ENCODE measurements at places on chromosomes 7 and 10. TPM values are rescaled to one million over a fixed set of nuclear protein-coding genes. Genes with fewer than 3 reads are reported as not detected.

COL28A1 gene
- total RNA-seq, result 4.2 TPM

DNA sequence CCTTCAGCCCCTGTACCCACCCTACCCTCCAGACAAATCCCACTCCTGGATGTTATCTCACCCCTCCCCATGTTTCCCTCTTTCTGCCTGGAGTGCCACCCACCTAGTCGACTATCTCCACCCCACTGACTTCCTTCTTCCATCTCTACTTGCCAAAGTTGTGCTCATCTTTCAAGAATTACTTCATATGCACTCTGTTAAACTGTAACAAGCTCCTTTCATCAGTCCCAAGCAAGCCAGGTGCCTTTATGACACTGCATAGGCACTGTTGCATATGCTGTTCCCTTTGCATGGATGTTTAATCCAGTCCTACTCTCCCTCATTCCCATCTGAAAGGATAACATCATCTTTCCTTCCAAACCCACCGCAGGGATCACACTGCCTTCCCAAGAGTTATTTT is 8.9 kb upstream of the CDK1 start:
- H3K4me1 ChIP-seq, result no peaks in the 10 kb centered on the region
- H3K27me3 ChIP-seq, result no peaks in the 10 kb centered on the region
- no peak overlapping the region for H3K4me3 ChIP-seq
- DNase-seq, result no peak
- H3K27ac ChIP-seq, result no peak overlapping the region

DNA sequence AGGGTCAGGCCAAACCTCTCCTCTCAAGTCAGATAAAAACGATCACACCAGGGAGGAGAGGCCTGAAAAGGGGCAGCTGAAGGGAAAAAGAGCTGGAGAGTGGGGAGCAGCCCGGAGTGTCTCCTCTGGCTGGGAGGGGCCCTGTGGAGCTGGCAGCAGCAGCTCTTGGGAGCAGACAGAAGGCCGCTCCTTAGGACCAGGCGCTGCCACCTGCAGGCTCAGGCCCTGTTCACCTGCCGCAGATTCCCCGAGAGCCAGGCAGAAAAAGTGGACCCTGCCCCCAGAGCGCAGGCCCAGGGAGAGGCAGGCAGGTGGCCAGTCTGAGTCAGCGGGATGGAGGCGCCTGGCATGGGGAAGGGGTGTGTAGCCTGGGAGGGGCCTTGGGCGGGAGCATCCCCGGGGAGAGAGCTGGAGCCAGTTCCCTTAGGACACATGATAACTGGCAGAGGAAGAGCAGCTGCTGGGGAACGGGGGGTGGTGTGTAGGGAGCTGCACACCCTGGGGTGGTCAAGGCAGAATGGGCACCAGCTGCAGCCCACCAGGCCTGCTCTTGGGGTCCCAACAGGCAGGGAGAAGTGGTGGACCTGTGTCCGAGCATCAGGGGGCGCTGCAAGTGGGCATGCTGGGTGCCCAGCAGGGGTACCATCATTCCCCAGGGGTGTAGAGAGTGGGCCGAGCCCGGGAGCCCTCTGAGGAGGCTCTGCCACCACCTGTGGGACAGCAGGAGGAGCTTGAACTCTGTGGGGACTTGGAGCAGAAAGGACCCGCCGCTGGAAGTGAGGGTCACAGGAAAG is 177.2 kb upstream of the RHEB start:
- H3K36me3 ChIP-seq, result no peaks in the 10 kb centered on the region
- H3K27ac ChIP-seq, result peak overlapping the region; percentile 76
- peaks cover 13% of the 10 kb centered on the region for H3K4me1 ChIP-seq
- DNase-seq, result peak; percentile 41

DNA sequence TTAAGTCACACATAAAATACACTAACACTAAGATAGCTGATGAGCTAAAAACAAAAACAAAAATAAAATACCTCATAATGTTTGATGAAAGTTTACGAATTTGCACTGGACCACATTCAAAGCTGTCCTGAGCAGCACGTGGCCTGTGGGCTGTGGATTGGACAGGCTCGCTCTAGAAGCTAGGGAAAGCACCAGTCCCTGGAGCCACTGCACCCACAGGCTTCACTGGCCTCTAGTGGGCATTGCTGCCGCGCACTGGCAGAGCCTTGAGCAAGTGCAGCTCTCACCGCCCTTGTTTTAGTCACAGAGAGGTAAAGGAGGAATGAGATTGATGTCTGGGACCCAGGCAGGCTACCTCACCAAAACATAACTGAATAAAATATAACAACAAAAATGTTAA is 67.6 kb downstream of the PAX2 start:
- DNase-seq, result no peak
- no peaks in the 10 kb centered on the region for H3K4me1 ChIP-seq
- H3K27ac ChIP-seq, result no peak overlapping the region
- peaks cover 3% of the 10 kb centered on the region for H3K27me3 ChIP-seq

DNA sequence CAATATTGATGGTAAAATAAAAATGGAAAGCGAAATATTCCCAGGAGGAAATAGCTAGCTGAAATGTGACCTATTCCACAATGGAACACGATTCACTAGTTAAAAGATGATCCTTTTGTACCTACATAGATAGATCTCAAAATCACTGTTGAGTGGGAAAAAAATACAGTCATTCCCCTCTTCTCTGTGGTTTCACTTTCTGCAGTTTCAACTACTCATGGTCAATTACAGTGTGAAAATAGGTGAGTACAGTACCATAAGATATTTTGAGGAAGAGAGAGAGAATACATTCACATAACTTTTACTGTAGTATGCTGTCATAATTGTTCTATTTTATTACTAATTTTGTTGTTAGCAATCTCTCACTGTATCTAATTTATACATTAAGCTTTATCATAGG is 56.0 kb upstream of the COL13A1 start:
- DNase-seq, result no peak
- H3K27me3 ChIP-seq, result no peaks in the 10 kb centered on the region
- H3K27ac ChIP-seq, result no peak overlapping the region
- H3K4me3 ChIP-seq, result no peak overlapping the region
- H3K36me3 ChIP-seq, result no peaks in the 10 kb centered on the region

- H3K36me3 ChIP-seq, result no peaks in the 10 kb centered on the region
- DNase-seq, result peak; percentile 65
- H3K27ac ChIP-seq, result no peak overlapping the region
- no peak overlapping the region for H3K4me3 ChIP-seq
- H3K27me3 ChIP-seq, result no peaks in the 10 kb centered on the region
These were observed 105.1 kb upstream of the SORCS1 start for GRCh38 chr10:107269626-107270025.

DNA sequence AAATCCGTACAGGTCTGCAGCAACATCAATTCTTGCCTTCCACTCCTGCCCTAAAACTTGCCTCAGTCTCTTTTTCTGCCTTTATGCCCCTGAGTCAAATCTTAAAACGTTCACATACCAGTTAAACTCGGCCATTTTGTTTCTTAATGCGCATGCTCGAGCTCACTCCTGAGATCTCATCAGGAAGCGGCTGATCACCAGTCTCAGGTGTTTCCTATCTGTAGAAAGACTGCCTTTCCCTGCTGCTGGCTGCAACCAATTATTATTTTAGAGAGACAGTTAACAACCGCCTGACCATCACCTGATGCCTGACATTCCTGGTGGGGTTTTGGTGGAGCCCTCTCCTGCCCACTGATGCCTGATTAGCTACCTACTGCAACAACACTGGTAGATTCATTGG is 70.2 kb upstream of the TMEM140 start:
- no peak overlapping the region for H3K27ac ChIP-seq
- H3K27me3 ChIP-seq, result no peaks in the 10 kb centered on the region
- H3K36me3 ChIP-seq, result no peaks in the 10 kb centered on the region
- DNase-seq, result no peak
- H3K4me1 ChIP-seq, result peaks cover 1% of the 10 kb centered on the region

- DNase-seq, result peak; percentile 66
- H3K27ac ChIP-seq, result peak overlapping the region; percentile 99
- H3K27me3 ChIP-seq, result no peaks in the 10 kb centered on the region
These were observed 25.5 kb downstream of the GTF2IRD1 start for GRCh38 chr7:74479066-74479781.

DNA sequence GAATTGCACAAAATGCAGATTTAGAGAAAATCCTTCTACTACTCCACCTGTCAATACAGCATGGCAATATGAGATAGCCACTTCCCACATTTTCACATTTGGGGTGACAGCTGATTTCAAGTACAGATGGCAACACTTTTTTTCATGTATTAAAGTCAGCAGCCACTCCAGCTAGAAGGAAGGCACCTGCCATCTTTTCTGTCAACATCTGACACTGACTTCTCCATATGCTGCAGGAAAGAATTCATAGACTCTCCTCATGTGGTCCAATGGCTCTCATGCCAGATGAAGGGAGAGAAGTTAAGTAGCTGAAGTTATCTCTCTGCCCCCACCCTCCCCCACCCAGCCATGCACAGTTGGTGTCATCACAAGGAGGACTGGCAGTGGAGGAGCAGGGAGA is 912.0 kb downstream of the SORCS1 start:
- no peak overlapping the region for H3K27ac ChIP-seq
- DNase-seq, result no peak
- H3K36me3 ChIP-seq, result no peaks in the 10 kb centered on the region

DNA sequence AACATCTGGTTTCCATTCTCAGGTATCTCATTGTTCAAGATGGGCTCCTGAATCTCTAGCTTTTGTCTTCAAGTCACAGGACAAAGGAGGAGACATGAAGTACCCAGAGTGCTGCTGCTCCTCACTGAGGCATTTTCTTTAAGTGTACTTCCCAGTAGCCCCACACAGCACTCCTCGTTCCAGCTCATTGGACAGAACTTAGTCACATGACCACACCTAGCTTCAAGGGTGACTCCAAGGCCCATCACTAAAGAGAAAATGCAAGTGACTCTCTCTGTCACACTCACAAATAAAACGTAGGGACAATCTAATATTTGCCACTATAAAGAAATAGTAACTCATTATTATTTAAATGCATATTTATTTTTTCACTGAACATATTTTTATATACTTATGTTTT is 58.3 kb upstream of the NEUROD6 start:
- H3K27ac ChIP-seq, result no peak overlapping the region
- no peaks in the 10 kb centered on the region for H3K4me1 ChIP-seq
- no peak for DNase-seq
- H3K4me3 ChIP-seq, result no peak overlapping the region
- H3K27me3 ChIP-seq, result no peaks in the 10 kb centered on the region

DNA sequence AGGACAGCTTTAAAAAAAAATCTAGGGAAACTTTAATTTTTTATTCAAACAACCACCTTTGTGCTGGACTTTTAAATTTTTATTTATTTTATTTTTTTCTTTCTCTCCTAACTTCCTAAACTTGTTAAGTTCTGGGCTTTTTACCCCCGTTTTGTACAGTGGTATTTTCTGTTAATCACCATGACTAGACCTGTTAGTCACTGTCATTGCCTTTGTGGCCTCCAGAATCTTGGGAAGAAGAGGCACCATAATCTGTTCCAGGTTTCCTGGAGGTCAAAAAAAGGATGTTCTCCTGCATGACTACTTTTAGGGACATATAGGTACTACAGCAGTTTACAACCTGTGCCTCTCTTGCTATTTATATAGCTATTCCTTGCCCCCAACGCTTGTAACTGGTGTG is 31.1 kb upstream of the DDX50 start:
- H3K36me3 ChIP-seq, result no peaks in the 10 kb centered on the region
- H3K4me1 ChIP-seq, result no peaks in the 10 kb centered on the region
- no peaks in the 10 kb centered on the region for H3K27me3 ChIP-seq

DNA sequence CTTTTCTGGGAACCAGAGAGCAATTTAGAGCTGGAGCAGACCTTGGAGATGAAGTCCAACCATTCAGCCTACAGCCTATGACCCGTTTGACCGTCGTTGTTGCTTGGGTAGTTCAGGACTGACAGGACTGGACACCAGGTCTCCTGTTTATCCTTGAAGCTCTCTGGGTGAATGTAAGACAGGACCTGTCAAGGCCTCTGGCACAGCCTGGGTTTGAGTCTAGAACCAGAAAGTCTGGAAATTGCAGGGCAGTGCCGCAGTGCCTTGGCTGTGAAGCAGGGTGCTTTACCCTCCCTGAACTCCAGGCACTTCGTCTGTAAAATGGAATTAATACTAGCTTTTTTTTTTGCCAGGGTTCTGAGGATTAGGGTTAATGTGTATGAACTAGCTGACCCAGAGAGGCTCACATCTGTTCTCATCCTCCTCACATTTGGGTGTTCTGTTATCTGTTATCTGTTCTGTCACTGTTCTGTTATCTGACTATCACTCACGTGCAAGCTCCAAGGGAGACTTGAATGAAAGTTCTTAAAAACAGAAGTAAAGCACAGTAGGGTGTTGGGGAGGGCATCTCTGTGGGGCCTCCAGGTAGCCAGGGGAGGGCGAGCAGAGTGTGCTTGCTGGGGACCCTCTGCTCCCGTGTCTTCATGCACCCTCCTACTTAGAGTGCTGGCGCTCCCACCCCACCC is 9.9 kb downstream of the BLVRA start:
- peaks cover 8% of the 10 kb centered on the region for H3K36me3 ChIP-seq
- no peak overlapping the region for H3K27ac ChIP-seq
- no peak for DNase-seq
- H3K4me1 ChIP-seq, result no peaks in the 10 kb centered on the region

- no peaks in the 10 kb centered on the region for H3K27me3 ChIP-seq
- H3K36me3 ChIP-seq, result no peaks in the 10 kb centered on the region
- H3K4me1 ChIP-seq, result no peaks in the 10 kb centered on the region
- H3K4me3 ChIP-seq, result no peak overlapping the region
- DNase-seq, result no peak
- H3K27ac ChIP-seq, result no peak overlapping the region
These were observed 107.4 kb downstream of the ATXN7L1 start for GRCh38 chr7:105768898-105769507.

- H3K27me3 ChIP-seq, result no peaks in the 10 kb centered on the region
- H3K36me3 ChIP-seq, result no peaks in the 10 kb centered on the region
- H3K27ac ChIP-seq, result no peak overlapping the region
These were observed 101.8 kb downstream of the GNAT3 start for GRCh38 chr7:80410081-80410480.

GRCh38 chr7:22657479-22657878 is 69.5 kb upstream of the IL6 start:
- DNase-seq, result no peak
- H3K27me3 ChIP-seq, result no peaks in the 10 kb centered on the region
- H3K36me3 ChIP-seq, result no peaks in the 10 kb centered on the region
- no peak overlapping the region for H3K4me3 ChIP-seq

DNA sequence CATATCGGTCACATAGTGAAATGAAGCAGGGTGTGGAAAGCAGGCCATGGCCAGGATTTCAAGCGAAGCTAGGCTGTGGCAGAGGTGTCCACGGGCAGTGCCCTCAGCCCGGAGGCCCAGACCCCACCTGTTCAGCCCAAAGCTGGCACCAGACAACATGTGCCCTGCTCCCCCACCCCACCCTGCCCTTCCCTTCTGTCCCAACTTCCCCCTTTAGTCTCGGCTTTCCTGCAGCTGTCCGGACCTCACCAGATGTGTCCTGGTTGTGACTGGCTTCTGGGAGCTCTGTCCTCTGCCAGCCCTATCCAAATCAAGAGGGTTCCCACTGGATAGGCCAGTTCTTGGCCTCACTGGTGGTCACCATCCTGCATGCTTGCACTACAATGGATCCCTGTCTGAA is 37.3 kb downstream of the ADAM12 start:
- no peaks in the 10 kb centered on the region for H3K27me3 ChIP-seq
- H3K36me3 ChIP-seq, result no peaks in the 10 kb centered on the region
- H3K4me3 ChIP-seq, result no peak overlapping the region
- no peaks in the 10 kb centered on the region for H3K4me1 ChIP-seq
- no peak for DNase-seq

All from lung (tissue), 17 donors.